ENCODE measurements at places on chromosomes 4 and X.

DNA sequence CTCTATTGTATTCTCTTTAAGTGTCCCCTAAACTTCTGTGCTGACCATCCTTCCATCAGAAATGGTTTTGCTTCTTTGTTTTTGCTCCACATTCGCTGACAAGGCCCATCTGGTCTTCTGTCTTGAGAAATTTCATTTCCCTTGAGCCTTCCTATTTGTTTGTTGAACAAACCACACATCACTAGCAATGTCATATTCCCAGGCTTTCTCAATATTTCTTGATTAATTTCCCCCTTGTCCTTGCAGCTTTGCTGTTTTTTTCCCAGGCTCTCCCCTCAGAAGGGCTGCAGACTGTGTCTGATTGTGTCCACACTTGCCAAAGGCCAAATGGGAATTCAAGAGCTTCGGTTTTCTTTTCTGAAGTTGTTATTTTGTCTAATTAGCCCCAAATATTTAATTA lies 158.9 kb downstream of the MID1IP1 start:
- DNase-seq: no peak

GRCh38 chrX:19709812-19710518 lies 177.4 kb downstream of the SH3KBP1 start:
- DNase-seq: no peak

DNA sequence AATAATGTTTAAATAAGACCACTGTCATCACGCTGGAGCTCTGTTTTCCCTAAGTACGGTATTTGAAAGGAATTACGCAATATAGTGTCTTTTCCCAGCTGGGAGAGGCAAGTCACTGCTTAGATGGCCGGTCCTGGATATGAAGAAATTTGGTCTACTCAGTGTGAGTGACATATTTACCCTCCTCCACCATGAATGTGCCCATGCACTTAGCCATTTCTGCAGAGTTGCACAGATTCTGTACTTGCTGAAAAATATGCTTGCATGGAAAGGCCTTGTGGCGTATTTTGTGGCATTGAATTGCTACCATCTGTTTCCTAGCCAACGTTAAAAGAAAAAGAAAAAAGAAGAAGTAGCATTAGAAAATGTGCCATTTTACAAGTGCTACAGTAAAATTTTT lies 73.1 kb downstream of the ADGRL3 start:
- DNase-seq: no peak

DNA sequence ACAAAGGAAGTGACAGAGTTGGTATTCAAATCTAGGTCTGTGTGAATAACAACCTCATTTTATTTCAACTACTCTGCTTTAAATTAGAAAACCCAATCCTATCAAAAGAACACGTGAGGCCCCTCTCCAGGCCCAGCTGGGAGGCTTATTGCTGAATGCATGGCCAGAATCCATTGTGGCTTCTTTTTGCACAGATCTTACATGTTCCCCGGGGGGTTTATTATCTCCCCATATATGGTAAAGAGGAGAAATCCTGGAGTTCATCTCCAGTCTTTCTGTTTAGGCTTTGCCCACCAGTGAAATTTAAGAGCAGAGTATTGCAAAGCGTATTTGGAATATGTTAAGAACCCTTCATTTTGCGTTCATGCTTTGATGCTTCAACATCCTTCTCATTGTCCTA lies 655.6 kb downstream of the IL1RAPL1 start:
- no peak for DNase-seq

- no peak for DNase-seq
Observed at GRCh38 chrX:9765072-9765736, 443 bp downstream of the GPR143 start.

DNA sequence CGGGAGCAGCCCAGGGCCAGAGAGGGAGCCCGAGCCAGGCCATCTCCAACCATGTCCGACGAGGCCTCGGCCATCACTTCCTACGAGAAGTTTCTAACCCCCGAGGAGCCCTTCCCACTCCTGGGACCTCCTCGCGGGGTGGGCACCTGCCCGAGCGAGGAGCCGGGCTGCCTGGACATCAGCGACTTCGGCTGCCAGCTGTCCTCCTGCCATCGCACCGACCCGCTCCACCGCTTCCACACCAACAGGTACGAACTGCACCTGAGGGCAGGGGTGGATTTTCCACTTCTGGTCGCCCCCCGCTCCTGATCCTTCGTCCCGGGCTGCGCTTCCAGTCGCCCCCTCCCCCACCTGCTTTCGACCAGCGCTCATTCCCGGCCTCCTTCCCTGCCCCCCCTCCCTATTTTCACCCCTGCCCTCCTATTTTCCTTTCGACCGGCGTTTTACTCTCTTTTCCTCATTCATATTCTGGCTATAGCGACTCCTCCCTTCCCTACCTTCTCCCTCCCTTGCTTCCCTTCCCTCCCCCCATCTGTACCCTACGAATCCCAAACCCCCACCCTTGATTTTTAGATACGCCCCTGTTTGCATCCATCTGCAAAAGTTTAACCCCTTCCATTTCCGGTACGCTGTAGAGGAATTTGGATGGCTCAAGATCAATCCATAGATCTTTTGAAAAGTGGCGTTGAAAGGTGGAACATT lies 633 bp downstream of the FAM199X start:
- no peak for DNase-seq

DNA sequence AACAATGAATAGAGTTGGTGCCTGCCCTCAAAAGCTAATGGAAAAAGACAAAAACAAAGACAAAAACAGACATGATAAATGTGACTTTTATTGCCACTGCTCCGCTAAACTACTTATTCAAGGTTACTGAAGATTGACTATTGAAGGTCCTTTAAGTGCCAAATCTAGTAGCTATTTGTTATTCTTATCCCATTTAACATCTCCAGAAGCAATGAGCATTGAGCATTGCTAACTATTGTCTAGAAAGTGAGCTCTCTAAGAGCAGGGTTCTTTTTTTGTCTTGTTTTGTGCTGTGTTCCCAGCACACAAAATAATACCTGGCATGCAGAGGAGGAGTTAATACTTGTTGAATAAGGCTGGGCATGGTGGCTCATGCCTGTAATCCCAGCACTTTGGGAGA lies 95.4 kb upstream of the SFRP2 start:
- no peak for DNase-seq

- no peak for DNase-seq
Observed at GRCh38 chr4:158159718-158160094, 13.1 kb downstream of the GASK1B start.

- no peak for DNase-seq
Observed at GRCh38 chr4:82213485-82214417, 160.0 kb downstream of the HNRNPD start.

- DNase-seq: no peak
Observed at GRCh38 chr4:41296995-41297394, 40.3 kb downstream of the UCHL1 start.

DNA sequence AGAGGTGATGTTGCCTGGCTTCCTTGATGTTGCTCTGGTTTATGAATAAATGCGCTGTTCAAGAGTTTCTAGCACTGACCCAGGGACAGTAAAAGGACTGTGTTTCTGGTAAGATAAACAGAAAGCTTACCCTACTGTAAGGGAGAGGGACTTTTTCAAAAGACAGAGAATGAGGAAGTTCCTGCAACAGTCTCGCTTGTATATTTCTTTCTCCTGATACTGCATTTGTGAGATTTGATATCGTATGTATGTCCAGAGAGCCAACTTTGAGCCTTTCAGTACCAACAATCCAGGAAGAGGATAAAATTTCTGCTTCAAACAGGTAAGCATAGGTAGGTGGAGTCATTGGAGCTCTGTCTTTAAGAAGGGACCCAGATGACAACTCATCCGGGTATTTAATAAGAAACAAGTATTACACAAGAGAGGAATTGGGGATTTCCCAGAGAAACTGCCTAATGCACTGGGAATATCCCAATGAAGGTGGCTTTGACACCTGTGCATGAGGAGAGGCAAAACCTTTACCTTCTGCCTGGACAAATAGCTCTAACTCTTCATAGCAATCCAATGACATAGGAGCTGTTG lies 773 bp downstream of the DAPP1 start:
- no peak for DNase-seq

- no peak for DNase-seq
Observed at GRCh38 chr4:114249561-114249960, 270.1 kb upstream of the ARSJ start.

DNA sequence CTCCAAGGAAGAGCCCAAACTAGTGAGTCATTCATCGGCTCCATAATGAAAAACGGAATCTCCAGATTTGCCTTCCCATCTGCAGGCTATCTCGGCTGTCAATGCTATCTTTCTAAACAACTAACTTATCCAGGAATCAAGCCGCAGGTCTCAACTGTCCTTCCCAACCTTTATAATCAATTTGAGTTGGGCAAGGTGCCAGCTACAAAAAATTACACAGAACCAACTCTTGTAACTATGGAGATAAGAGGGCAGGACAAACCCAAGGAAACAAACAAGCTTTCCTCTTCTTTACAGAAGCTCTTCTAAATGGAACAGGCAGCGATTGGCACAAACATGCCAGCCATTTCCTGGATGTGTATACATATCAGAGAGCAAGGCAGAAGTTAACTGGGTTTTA lies 61.2 kb upstream of the RAI2 start:
- no peak for DNase-seq

DNA sequence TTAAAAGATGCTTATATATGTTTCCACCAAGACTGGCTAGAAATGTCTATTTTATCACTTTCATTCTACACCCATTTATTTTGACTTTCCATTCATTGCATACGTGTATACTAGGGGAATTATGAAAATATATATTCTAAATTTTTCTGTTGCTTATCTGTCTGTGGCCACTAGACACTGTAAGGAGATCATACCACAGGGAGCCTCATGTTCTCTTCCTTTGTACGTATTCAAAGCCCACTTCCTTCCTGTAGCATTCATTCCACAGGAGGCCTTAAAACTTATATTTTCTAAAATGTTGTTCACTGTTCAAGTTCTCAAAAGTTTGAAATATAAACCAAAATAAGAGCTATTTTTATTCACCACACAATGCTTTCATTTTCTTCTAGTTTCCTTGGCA lies 1848.9 kb upstream of the TENM3 start:
- no peak for DNase-seq

GRCh38 chrX:10750581-10750980 lies 130.2 kb upstream of the MID1 start:
- no peak for DNase-seq

GRCh38 chr4:185096032-185096653 lies 46.9 kb upstream of the SLC25A4 start:
- DNase-seq: no peak

DNA sequence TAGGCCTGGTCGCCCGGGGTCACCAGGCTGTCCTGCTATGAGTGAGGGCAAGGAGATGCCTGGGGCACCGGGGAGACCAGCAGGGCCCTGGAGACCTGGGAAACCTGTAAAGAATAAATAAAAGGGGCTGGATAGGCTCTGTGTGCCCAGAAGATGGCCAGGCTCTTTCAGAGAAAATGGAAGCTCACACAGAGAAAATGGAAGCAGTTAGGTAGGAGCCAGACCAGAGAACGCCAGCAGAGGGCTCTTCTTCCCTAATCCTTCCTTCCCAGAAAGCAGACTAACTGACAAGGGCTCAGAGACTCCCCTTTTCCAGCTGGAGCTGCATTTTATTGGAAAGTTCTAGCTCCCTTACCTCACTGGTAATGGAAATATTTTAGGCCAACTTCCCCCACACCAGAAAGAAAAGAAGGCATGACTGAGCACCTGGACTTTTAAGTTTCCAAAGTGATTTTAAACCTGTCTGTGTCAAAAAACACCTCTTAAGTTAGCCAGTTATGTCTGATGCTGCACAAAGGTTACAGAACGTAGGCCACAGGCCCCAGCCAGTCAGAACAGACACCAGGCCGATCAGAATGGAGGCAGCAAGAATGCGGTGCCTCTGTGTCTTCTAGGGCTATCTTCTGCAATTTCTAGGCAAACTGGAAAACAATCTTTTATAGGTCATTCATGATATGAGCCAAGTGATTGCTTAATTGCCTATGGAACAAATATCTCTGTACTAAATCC lies 74.0 kb downstream of the ATG4A start:
- DNase-seq: no peak

DNA sequence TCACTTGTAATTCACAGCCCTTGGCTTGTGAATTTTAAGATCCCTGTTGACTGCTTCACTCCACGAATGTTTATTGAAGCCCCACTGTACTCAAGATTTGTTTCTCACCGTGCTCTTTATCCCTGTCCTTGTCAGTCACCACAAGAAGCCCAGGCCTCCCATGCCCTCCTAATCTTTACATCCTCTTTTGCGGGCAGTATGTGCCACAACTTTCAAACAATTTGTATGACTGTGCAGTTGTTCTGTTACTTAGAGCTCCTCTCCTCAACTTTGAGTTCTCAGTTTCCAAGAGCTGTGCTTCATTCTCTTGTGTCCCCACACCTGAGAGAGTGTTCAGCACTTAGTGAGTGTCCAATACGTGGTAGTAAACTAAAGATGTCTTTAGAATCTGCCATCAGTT lies 467.7 kb downstream of the NKX6-1 start:
- DNase-seq: no peak

GRCh38 chr4:83083925-83084475 lies 30.5 kb downstream of the PLAC8 start:
- DNase-seq: peak; percentile 30

DNA sequence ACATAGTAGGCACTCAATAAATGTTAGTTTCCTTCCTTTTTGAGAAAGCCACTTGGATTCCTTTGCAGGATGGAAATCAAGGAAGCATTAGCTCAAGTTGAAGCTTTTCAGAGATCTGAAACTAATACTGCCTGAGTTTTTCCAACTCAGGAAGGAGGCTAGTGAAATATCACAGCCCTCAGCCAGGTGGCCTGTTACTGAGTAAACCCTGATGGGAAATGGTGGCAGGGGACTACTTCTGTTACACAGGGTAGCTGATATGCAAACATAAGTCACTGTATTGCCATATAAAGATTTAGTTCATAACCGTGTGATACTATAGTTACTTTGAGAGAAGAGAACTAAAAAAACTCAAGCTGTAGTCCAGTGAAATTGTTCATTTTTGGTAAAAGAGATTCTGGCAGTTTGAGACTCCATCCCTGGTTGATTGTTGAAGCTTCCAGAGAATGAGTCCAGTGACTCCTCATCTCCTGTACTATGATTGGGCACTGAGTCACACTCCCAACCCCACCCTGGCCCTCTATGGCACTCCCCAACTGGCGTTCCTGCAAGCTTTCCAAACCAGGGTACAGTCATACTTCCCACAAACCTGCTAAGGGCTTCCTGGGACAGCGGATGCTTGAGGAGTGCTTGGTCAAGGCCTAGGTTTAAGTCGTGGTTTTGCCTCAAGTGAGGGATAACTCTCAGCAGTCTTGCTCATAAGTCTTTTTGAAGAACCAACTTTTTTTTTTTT lies 81.8 kb downstream of the MID1IP1 start:
- DNase-seq: no peak

DNA sequence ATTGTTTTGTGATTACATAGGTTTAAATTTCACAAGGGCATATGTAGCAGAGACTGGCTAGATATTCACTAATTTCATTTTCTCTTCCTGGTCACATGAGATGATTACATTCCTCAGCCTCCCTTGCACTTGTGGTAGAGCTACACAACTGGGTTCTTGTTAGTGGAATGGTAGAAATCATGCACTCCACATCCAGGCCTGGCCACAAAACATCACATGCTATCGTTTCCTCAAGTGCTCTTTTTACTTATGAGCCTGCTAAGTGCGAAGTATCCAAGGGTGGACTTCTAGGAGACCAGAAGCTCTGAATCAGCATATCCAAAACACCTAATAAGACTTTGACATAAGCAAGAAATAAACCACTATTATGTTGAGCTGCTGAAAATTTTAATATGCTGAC lies 26.4 kb upstream of the HPGDS start:
- no peak for DNase-seq
